SHP77 (cell line): ENCODE measurements at places on chromosomes 5 and 9.

DNA sequence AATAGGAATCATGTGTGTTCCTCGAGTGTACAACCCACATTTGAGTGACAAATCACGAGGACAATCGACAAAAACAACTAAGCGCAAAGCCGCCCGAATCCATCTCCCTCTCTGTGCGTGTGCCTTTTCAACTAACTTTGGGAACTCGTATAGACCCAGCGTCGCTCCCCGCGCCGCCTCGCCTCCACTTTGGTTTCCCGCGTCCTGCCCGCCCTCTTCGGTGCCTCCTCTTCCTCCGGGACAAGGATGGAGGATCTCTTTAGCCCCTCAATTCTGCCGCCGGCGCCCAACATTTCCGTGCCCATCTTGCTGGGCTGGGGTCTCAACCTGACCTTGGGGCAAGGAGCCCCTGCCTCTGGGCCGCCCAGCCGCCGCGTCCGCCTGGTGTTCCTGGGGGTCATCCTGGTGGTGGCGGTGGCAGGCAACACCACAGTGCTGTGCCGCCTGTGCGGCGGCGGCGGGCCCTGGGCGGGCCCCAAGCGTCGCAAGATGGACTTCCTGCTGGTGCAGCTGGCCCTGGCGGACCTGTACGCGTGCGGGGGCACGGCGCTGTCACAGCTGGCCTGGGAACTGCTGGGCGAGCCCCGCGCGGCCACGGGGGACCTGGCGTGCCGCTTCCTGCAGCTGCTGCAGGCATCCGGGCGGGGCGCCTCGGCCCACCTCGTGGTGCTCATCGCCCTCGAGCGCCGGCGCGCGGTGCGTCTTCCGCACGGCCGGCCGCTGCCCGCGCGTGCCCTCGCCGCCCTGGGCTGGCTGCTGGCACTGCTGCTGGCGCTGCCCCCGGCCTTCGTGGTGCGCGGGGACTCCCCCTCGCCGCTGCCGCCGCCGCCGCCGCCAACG lies at the start of gene GPR150:
GPR150 (plus strand) TSS at position 58 of the 840 bp plus-strand sequence; CDS start at position 247, 189 bp downstream.
- peak; percentile 68 for DNase-seq

DNA sequence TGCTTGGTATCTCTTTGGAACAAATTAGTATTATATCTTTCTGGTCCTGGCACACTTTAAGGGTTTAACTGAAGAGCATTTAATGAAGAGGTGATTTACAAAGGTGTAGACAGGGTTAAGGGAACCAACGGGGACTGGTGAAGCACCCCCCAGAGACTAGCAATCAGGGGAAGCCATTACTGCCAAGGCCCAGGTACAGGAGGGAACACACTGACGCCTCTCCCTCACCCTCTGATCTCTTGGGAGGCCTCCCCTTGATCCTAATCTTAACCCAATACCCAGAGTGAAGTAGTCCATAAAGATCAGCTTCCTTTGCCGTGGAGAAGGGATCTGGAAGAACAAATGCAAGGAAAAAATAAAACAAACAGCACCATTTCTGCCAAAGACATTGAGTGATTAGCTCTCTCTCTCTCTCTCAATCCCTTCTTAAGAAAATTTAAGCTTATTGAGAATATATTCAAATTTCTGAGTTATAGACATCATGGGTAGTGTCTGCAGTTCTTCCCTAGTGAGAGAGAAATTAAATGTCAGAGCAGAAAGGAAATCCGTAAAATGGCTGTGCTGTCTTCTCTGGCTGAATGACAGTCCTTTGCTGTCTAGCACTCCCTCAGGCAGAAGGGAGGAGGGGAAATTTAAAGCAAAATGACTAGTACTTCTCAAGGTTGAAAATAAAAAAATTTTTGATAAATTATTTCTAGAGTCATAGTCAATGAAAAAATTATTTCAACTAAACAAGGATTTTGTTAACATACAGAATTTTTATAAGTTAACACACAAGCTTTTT lies 20.0 kb downstream of the F2R start:
- no peak for DNase-seq

DNA sequence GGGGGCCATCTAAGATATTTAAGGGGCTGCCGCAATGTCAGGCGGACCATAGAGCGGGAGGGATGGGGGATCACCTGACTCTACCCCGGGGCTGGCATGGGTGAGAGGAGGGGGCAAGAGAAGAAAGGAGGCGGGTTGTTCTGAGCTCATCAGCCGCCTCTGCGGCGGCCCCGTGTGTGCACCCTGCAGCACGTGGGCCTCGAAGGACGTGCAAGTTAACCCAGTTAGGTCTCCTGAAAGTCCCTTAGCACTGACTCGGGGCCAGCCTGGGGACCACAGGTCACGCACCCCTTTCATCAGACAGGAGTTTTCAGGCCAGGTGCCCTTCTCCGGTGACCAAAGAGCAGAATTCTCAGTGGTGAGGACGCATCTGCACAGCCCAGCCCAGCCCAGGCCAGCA lies 58.0 kb downstream of the UBE2QL1 start:
- DNase-seq = no peak

- DNase-seq = peak; percentile 28
Measured at GRCh38 chr5:119071561-119071995, 691 bp downstream of the DMXL1 start.

DNA sequence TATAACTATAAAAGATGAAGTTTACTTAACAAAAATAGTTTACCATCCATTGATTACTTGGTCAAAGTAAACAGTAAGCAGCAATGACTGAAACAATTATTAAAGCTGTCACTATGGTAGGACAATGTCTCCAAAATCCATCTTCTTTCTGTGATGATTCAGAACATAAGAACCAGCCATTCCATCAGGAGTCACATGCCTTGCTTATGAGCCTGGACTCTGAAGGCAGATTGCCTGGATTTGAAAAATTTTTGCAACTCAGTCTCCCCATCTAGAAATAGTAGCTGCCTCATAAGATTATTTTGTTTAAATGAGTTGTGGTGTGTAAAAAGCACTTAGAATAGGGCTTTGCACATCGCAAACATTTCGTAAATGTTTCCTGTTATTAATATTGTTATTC lies 136.2 kb downstream of the LIFR start:
- DNase-seq = no peak

DNA sequence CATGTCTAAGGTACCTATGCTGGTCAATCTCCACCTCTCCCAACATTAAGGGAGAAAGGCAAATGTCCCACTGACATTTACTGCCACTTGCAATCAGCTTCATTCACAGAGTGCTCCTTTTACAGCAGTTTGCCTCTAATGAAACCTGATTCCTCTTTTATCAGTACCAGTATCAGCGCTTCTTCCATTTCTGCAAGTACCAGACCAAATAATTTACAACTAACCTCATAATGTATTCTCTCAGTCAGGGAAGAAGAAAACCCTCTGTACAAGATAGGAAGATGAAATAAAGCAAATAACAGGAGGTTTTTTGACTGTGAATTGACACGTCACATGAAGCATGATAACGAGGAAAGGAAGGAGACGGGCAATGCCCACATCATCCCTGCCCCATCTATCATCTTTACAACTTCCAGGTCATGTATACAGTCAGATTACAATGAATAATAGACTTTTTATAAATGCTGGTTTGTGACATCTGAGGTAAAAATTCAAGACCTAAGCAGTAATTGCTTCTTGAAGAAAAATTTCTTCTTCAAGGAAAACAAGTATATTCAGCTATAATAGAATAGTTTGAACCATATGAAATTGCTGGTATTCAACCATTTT lies 21.9 kb downstream of the ABITRAM start:
- DNase-seq = no peak

GRCh38 chr9:35518981-35519679 lies 29.2 kb downstream of the RUSC2 start:
- DNase-seq = no peak
